WTC11 (cell line): ENCODE measurements at places on chromosomes 3 and 15.

GRCh38 chr3:18189282-18190050 lies 235.7 kb downstream of the SATB1 start:
- no peak for DNase-seq

GRCh38 chr3:143060906-143061305 lies 58.7 kb upstream of the CHST2 start:
- no peak for DNase-seq

DNA sequence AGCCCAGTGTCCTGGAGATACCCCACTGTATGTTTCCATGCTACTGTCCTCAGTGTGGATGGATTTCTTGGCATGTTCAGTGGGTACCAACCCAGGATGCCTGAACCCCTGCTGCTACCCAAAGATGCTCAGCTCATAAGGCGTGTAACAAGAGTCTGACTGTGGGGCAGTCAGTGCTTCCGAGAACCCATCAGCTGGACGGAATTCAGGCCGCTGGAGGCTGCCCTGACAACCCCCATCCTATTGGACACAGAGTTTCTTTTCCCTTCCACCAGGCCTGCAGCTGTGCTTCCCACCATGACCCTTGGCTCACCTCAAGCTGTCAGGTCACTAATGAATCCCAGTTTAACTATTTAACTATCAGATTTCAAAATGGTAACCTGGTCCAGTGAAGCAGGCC lies 224.1 kb upstream of the FEZF2 start:
- no peak for DNase-seq

DNA sequence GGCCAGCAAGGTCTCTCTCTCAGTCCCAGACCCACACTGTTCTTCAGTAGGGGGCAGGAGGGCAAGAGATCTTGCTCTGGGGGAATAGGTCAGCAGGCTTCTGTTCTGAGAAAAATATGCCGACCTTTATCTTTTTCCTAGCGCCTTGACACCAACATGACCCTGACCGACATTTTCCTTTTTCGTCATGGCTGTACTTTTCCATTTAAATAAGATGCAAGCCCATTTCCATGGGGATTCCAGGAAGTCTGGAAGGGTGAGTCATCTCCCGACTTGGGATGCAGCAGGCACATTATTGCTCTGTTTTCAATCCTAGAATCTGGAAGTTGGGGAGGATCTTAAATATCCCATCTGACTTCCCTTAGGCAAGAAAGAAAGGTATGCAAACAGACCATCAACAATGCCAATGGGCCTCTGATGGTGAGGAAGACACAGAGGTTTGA lies 261.5 kb upstream of the LRTM1 start:
- no peak for DNase-seq

- DNase-seq = no peak
Observed at GRCh38 chr3:108590460-108590859, 938 bp downstream of the DZIP3 start.

- no peak for DNase-seq
Observed at GRCh38 chr3:160935413-160936095, 169.6 kb downstream of the B3GALNT1 start.

- DNase-seq = no peak
Observed at GRCh38 chr15:45156744-45157455, 27.1 kb downstream of the DUOX1 start.

GRCh38 chr3:170765419-170766078 lies 104.4 kb downstream of the RPL22L1 start:
- DNase-seq = no peak

DNA sequence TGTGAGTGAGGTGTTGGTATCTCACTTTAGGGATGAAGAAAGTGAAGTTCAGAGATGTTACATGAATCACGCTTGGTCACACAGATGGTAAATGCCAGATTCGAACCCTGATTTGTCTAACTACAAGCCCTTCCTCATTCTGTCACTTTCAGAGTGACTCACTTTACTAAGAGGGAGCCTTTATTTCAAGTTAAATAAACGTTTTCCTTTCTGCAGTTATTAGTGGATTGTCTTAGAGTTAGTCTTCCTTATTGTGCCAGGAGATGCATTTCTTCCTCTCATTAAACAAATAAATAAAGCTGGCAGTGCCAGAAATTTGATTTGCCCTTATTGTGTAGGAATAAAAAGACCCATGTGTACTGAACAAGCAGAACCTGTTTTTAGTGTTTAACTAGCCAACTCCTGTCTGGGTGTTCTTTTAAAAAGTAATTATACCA lies 162.5 kb downstream of the AKAP13 start:
- DNase-seq = no peak

DNA sequence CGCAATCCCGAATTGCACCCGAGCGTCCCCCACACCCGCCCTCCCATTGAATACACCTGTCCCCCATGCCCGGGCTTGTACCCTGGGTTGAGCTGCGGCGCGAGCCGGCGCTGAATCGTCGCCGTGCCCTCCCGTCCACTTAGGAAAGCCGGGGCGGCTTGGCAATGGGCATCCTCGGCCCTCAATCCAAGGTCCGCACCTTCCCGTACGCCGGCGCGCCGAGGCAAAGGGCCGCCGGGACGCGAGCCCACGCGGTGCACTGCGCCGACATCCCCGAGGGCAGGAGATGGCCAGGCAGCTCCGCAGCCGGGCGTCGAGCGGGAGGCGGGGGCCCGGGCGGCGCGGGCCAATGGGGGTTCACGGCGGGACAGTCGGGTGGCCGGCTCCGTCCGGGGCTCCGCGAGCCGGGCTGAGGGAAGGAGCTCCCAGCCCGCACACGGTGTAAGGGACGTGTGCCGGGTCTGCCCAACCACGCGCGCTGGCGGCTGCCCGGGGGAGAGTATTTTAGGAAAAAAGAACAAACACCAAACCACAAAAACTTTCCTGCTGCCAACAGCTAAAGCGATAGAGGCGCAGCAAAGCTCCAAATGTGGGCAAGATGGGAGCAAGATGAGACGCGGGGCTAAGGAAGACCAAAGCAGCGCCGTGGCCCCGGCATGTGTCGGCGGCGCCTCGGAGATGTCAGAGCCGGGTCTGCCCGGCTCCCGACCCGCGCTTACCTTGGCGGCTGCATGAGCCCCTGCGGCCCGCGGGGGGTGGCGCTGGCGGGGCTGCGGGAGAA lies 621 bp downstream of the RGMA start:
- DNase-seq = peak; percentile 58

DNA sequence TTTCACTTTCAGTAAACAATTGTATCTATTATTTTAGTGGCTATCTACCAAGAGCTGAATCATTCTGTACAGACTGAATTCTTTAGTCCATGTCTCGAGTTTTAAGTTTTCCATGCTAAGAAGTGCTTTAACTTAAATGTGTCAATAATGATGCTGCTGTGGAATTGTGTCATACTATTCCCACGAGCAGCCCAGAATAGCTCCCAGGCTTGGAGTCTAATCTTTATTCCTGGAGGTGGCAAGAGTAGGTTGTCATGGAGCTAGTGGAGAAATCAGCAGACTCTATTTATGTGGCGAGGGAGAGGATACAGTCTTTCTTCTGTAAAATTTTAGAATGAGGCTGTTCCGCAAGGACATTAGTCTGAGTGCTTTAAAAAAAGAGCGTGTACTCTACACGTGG lies 207.2 kb downstream of the ROBO2 start:
- DNase-seq = no peak

DNA sequence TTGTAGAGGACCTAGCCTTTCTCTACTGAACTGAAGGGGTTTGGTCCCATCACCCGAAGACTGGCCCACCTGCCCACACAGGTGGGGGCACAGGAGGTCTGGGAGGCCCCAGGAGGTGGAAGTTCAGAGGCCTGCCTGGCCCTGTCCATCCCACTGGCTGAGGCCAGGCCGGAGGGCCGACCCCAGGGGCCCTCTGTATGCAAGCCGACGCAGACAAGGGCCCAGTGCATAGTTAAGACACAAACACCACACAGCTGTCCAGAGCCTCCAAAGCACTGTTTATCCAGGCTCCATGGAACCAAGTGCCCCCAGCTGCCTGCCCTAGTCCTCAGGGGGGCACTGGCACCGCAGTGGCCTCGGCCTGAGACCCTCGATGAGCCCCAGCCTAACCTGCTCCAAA lies 26.7 kb downstream of the SNX33 start:
- no peak for DNase-seq

GRCh38 chr3:2635511-2635910 lies 474.7 kb downstream of the IL5RA start:
- no peak for DNase-seq

GRCh38 chr3:138890555-138891187 lies 55.9 kb upstream of the PIK3CB start:
- no peak for DNase-seq

DNA sequence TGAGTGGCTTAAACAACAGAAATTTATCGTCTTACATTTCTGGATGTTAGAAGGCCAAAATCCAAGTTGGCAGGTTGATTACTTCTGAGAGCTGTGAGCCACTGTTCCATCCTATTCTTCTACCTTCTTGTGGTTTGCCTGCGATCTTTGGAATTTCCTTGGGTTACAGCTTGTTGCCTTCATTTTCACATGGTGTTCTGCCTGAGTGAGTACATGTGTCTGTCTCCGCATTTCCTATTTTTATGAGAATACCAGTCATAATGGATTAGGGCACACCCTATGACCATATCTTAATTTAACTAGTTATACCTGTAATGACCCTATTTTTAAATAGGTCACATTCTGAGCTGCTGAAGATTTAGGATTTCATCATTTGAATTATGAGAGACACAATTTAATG lies 294.3 kb downstream of the CNTN4 start:
- no peak for DNase-seq

DNA sequence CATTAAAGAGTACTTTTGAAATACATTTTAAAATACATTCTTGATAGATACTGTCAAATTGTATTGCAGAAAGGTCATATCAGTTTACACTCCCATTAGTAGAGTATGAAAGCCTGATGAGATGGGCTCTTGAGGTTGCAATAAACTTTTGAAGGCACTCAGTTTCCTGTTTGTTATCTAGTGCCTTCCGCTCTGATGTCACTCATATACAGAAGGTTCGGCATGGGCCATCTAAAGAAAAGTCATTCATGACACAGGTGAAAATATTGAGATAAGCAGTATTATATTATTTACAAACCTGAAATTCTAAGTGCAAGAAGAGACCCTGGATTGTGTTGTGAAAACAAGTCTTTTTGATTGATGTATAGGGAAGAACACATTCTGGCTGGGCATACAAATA lies 36.5 kb upstream of the DENND4A start:
- DNase-seq = no peak
